Fibroblast of mammary gland (primary cell): ENCODE measurements at places on chromosomes 5 and 9.
A peak's percentile ranks its signal among the peaks of the same experiment; 100 is the strongest.

- DNase-seq, result peak; percentile 71
Measured at GRCh38 chr9:131500939-131501541, 1.7 kb upstream of the POMT1 start.

DNA sequence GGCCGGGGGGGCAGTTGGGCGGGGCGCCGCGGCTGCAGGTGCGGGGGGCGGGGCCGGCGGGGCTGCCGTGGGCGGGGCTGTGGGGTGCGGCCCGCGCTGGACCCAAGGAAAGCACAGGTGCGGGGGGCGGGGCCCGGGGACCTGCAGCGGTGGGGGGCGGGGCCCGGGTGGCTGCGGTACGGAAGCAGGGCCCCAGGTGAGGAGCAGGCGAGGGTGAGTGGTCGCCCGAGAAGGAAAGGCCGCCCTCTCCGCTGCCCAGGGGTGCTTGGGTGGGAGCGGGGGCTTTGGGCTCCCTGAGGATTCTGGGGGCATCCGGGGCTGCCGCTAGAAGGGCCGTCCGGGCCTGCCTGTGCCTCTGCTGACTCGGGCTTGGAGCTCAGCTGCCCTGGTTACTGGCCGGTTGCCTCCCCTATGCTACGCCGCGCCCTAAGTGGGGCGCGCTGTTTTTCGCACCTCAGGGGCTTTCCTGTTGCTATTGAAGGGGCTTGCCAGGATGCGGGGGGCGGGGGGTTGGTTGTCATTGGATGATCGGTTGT is 767 bp downstream of the RALGPS1 start:
- no peak for DNase-seq

GRCh38 chr9:89606624-89607311 is 2.0 kb downstream of the GADD45G start:
- peak; percentile 49 for DNase-seq

GRCh38 chr5:13591621-13592020 is 352.9 kb downstream of the DNAH5 start:
- peak; percentile 78 for DNase-seq

- DNase-seq, result no peak
Measured at GRCh38 chr5:26869781-26870180, 168.6 kb downstream of the CDH9 start.

- no peak for DNase-seq
Measured at GRCh38 chr9:106478727-106479126, 384.2 kb upstream of the ZNF462 start.

- DNase-seq, result peak; percentile 90
Measured at GRCh38 chr9:89122949-89123348, 55.7 kb downstream of the SHC3 start.

- DNase-seq, result no peak
Measured at GRCh38 chr5:177992466-177992865, 3.6 kb downstream of the PROP1 start.

- DNase-seq, result peak; percentile 22
Measured at GRCh38 chr5:35828082-35828598, 28.6 kb upstream of the IL7R start.

DNA sequence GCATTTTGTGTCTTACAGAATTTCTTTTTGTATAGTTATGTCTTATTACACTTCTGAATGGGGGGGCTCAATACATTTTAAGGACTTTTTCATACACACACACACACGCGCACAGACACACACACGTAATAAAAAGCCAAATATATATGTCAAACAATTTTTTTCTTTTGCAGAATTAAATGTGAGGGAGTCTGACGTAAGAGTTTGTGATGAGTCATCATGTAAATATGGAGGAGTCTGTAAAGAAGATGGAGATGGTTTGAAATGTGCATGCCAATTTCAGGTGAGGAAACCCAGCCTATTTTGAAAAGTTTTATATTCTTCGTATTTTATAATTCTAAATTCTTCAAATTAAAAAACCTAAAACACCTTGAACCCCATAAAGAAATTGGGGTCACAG is 25.6 kb downstream of the TMEFF1 start:
- peak; percentile 34 for DNase-seq

- DNase-seq, result no peak
Measured at GRCh38 chr9:73133022-73133651, 18.5 kb upstream of the ANXA1 start.

DNA sequence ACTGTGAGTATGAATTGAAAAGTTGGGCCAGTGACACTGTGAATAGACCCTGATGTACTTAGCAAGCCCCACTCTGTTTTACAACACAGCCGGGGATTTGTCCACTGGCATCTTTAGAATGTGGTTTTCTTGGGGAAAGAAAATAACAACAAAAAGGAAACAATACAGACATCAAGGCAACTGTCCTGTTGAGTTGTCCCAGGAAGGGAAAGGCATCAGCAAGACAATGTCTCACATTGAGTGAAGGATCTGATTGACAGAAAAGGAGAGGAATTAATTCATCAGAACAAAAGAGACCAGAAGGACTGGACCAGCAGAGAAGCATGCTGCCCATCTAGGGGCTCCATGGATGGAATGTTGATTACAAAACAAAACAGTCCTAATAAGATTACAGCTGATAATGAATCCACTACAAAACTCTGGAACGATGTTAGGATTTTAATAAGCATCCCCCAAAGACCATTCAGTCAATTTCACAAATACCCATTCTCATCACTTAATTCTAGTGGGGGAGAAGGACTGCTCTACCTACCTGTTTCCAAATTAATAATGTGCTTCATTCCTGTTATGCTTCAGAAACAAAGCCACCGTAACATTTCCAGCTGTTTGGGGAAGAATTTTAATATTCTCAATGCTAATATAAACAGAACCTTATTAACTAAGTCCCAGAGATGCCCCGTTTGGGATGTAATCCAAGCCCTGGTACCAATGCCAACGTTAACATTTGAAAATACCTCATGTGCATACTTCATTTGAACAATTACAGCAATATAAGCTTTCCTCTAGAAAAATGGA is 298.0 kb downstream of the SPOCK1 start:
- no peak for DNase-seq

DNA sequence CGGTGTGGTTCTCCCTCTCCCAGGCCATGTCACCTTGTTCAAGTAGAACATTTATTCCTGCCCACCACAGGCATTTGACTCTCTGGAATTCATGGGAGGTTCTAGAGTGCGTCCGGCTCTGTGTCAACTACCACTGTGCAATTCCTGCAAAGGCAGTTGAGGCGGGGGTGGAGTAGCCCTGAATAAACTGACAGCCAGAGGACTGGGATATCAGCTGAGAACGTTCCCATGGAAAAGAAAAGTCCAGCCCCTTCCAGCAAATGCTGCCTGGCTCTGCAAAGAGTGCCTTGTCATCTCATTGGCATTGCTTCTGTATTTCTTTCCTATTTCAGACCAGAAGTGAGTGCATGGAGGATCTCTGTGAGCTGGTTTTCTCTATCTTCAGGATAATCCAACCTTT is 18.9 kb upstream of the MEGF9 start:
- peak; percentile 57 for DNase-seq

DNA sequence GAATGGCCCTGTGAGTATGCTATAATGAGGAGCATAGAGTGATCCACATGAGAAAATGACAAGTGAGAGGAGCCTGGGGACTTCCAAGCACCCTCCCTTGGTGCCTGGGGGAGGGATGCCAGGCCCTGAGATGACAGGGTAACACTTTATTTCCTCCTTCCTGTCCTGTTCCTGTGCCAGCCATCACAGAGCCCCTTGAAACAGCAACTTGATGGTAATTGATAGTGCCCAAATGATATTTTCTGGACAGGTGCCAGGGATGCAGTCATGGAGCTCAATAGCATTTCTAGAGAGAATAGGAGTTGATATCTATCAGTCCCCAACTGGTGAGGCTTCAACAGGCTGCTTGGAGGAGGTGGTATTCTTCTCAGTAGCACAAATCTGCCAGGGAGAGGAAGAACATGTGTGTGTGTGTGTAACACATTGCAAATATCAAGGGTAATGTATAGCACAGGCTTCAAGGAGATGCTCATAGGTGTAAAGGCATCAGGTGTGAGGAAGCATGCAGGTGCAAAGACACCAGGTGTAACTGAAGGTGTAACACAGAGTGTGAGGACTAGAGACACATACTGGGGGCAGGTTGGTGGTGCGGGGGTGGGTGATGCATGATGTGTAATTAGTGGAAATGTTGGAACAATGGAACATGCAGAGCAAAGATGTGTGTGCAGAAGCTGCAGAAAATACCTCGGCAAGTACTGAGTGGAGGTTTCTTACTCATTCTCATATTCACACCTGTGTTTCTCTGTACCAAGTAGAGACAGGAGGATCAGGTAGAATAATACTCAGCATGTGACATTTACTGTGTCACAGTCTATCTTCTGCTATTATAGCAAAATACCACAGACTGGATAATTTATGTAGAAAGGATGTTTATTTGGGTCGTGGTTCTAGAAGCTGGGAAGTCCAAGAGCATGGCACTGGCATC is 18.1 kb upstream of the WWC1 start:
- no peak for DNase-seq

GRCh38 chr9:86794391-86795046 is 152.8 kb downstream of the GAS1 start:
- DNase-seq, result peak; percentile 87

DNA sequence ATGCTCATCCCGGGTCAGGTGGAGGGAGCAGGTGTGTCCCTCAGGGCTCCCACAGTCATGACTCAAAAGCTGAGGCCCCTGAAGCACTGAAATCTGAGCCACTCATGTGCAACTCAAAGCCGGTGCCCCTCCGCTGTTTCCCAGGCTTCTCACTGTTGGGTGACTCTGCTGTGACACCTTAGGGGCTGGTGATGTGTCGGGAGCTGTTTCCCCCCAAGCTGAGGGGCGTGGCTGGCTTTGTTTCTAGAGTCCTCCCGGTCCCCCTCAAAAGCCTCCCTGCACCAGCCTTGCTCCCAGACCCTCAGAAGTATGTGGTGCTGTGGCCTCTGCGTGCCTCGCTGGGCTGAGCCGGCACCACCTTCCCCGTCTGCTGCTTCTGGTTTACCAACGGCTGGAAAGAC is 39.7 kb downstream of the PLPP7 start:
- no peak for DNase-seq

GRCh38 chr9:137250329-137251193 is 525 bp upstream of the STPG3 start:
- no peak for DNase-seq

GRCh38 chr9:37301042-37301853 is 121.2 kb upstream of the GRHPR start:
- DNase-seq, result no peak

GRCh38 chr5:65482736-65483545 is 1.2 kb upstream of the ADAMTS6 start:
- peak; percentile 87 for DNase-seq

- DNase-seq, result no peak
Measured at GRCh38 chr5:65668696-65669095, 43.9 kb downstream of the SHLD3 start.

GRCh38 chr5:179139936-179140235 is 79.7 kb downstream of the ZNF354C start:
- DNase-seq, result no peak

DNA sequence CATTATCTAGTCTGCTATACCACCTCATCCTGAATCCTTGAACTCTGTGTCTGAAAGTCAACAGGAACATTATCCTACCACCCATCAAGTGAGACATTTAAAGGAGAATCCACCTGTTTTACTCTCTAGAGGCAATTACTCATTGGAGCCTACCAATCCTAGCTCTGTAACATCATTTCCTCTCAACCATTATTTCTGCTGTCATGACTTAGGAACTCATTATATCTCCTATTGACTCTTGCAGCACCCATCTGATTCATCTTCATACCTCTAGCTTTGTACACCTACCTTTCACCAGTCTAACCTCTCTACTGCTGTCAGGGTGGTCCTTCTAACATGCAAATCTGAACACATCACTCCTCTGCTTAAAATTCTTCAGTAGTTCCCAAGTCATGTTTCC is 481.5 kb downstream of the NFIB start:
- no peak for DNase-seq

- DNase-seq, result no peak
Measured at GRCh38 chr5:134257176-134257575, 31.3 kb upstream of the PPP2CA start.

DNA sequence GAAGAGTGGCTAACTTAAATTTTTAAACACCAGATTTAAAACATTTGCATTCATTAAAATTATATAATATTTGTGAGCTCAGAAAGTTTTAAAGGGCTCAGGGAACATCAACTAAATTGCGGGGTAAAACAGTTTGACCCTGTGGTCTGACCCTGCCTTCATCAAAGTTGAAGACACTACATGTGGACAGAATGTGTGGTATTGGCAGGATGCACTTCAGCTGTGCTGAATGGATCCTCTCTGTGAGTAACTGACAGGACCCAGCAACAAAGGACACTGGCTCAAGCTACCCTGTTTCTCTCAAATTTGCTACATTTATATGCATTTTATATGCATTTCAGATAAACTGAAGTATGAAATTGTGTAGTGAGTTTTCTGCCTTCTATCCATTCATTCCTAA is 288.5 kb downstream of the ZNF608 start:
- DNase-seq, result no peak

- DNase-seq, result no peak
Measured at GRCh38 chr9:31251386-31251785, 1133.1 kb upstream of the ACO1 start.

GRCh38 chr9:93660352-93661046 is 84.1 kb downstream of the PHF2 start:
- no peak for DNase-seq

DNA sequence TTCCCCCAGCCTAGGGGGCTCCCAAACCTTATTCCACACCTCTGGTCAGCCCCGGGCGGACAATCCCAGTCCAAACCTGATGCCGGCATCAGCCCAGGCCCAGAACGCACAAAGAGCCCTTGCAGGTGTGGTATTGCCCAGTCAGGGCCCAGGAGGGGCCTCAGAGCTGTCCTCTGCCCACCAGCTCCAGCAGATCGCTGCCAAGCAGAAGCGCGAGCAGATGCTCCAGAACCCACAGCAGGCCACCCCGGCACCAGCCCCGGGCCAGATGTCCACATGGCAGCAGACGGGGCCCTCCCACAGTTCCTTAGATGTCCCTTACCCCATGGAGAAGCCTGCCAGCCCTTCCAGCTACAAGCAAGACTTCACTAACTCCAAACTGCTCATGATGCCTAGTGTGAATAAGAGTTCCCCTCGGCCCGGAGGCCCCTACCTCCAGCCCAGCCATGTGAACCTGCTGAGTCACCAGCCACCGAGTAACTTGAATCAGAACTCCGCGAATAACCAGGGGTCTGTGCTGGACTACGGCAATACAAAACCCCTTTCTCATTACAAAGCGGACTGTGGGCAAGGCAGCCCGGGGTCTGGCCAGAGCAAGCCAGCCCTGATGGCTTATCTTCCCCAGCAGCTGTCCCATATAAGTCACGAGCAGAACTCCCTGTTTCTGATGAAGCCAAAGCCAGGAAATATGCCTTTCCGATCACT is 27.6 kb upstream of the LTC4S start:
- peak; percentile 72 for DNase-seq

- DNase-seq, result peak; percentile 75
Measured at GRCh38 chr5:139658501-139658927, 10.4 kb downstream of the CXXC5 start.

DNA sequence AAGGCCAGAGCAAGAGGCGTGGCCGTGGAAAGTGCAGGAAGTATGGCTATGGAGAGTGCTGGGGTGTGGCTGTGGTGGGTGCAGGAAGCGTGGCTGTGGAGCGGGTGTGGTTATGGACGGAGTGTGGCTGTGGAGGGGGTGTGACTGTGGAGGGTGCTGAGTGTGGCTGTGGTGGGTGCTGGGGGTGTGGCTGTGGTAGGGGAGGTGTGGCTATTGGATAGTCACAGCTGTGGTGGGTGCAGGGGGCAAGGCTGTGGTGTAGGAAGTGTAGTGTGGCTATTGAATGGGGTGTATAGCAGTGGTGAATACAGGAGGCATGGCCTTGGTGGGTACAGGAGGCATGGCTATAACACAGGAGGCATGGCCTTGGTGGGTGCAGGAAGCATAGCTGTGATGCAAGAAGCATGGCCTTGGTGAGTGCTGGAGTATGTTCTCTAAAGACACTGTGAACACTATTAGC is 40.8 kb upstream of the SPATA31C2 start:
- no peak for DNase-seq
